CD4-positive, CD25-positive, alpha-beta regulatory T cell (primary cell): ENCODE measurements at places on chromosomes 3 and 15. TPM values are rescaled to one million over a fixed set of nuclear protein-coding genes. Genes with fewer than 3 reads are reported as not detected.

DNA sequence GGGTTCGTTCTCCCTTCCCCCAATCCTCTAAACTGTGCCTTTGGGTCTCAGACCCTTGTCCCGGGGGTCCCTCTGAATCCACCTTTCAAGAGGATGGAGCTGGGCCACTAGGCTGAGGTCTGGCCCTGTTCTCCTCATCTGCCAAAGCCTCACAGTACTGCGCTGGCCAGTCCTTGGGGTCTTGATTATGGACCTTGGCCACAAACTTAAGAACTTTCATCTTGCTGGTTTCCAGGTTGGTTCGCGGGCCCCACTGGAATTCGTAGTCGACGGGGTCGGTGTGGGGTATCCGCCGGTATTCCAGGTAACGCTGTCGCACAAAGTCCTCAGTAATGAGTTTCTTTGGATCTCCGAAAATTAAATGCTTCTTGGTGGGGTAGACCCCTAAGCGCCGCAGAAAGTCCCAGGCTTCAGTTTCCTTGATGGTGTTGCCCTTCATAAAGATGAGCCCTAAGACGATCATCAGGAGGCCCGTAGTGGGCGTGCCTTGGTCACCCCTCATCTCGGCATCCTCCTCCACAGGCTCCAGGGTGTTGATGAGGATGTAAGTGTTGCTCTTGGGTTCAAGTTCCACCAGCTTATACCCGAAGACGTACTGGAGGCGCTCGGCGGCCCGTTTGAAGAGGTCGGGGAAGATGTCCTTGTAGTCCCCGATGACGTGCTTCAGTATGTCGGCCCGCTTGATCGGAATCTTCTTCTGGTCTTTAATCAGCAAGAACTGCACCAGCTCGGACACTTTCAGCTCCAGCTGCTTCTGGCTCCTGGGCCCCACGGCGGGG is 727 bp downstream of the NSMCE3 start:
- peak; percentile 28 for DNase-seq

DNA sequence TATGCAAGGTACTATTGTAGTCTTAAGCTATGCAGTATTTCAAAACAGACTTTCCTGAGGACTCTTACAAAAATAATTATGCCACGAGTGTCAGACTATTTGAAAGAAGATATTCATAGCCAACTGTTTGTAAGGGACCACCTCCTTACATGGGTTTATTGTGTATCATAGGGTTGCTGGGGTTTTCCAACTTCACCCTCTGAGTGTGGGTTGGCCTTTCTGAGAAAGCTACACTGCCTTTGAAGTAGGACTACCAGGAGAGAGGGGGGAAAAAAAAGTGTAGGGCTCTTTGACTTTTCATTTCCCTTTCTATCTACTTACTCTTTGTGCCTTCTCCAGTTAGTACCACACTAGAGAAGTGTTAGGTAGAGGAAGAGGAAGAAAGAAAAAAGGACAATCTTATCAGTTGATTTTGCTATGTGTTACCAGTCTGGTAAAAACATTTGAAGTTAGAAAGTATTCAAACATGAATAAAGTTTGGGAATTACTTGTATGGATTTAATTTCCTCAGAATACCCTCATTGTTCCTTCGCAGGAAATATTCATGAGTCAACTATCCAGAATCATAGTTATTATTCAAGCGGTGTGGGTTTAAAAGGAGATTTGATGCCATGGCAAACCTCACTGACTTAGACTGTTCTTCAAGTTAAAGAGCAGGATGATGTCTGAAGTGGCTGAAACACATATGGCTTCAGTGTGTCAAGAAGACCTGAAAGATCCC is 329.3 kb upstream of the THBS1 start:
- DNase-seq, result no peak

GRCh38 chr3:71253169-71253568 is 330.4 kb downstream of the FOXP1 start:
- no peak for DNase-seq

- DNase-seq, result no peak
Observed at GRCh38 chr3:100103558-100104441, 10.5 kb downstream of the FILIP1L start.

DNA sequence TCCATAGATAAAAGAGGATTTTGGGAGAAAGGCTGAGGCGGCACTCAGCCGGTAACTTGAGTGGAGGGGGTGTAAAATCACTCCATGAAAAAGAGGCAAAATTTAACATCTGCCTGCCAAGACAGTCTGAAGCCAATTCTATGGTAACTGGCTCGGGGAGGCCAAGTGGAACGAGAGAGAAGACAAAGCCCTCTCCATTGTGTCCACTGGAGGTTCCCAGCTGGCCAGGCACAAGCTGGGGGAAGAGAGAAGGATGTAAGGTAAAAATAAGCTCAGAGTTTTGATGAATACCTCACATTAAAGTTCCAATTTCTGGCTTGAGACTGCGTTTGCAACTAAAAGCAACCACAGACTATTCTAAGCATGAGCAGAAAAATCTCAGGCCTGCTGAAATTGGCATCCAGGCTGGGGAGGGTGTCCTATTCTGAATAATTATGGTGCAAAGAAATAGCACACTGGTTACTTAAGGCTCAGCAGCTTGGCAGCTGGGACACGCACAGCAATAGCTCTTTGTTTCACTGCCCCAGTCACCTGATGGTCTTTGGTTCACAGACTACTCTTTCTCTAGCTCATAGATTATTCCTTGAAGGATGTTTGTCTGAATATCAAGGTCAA is 48.8 kb downstream of the CHRD start:
- DNase-seq, result no peak

DNA sequence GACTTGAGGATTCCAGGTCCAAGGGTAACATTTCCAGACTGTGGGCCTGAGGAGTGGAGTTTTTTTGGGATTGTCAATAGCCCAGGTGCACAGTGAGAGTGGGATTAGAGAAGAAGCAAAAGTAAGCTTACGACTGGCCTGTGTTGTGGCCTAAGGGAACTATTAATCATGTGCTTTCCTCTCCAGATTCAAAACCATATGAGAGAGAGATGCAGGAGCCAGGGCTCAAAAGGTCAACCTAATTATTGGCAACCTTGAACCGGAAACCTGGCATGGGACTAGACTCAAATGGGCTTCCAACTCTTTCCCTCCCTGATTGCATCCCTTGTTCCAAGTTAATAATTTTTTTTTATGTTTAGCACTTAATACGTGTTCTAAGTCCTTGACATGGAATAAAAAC is 242.1 kb upstream of the THRB start:
- DNase-seq, result no peak

GRCh38 chr3:27358372-27358771 is 10.8 kb downstream of the NEK10 start:
- DNase-seq, result no peak

GRCh38 chr3:130712718-130713423 is 33.8 kb downstream of the PIK3R4 start:
- DNase-seq, result no peak

- no peak for DNase-seq
Observed at GRCh38 chr15:37101980-37102304, 1.6 kb upstream of the MEIS2 start.

DNA sequence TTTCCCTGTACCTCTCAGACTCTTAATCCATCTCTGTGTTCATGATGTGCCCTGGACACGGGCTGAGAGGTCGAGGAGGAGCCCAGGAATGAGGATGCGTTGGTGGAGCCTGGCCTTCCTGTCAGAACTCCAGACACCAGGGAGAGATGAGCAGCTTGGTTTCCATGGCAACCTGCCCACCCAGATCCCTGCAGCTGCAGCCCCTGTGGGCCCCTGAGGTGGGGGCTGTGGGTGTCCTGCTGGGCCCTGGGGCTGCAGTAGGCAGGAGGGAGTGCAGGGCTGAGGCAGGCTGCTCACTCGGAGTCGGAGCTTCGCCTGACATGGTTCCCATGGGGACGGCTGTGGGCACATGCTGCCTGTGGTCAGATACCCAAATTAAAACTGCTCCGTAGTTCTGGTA is 7.7 kb upstream of the SCN10A start:
- DNase-seq, result no peak

- DNase-seq, result peak; percentile 24
Observed at GRCh38 chr15:58475573-58476524, 44.1 kb downstream of the LIPC start.

DNA sequence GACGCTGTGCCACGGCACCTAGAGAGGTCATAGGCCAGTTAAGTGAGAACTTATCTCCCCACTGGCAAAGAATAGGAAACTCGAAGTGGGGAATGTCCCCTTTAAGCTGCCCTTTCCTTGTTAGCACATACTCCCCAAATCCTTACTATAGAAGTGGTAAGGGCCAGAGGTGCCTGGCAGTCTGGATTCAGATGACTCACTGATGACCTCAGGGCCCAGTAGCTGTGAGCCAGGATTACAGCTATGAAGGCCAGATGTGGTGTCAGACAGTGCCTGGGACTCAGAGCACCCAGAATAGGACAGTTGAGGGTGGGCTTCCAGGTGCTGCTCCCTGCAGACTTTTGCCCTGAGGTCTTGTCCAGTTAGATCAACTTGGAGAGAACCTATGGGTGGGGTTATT is 37.7 kb downstream of the PDIA5 start:
- DNase-seq, result no peak

- no peak for DNase-seq
Observed at GRCh38 chr15:80953953-80954778, 35.5 kb downstream of the MESD start.

GRCh38 chr3:23439080-23439479 is 236.0 kb downstream of the UBE2E2 start:
- DNase-seq, result no peak

NR2C2 gene
- 13.8 TPM for polyA plus RNA-seq

NUP210 gene
- 45.3 TPM for polyA plus RNA-seq

NSUN3 gene
- 12.3 TPM for polyA plus RNA-seq

ANAPC13 gene
- 74.3 TPM for polyA plus RNA-seq

GOLGA8G gene
- polyA plus RNA-seq, result not detected

RARB gene
- polyA plus RNA-seq, result 0.20 TPM
